Colonic mucosa (tissue), 4 donors: ENCODE measurements at places on chromosomes 6 and 20. TPM values are rescaled to one million over a fixed set of nuclear protein-coding genes. Genes with fewer than 3 reads are reported as not detected.

TIAM2 gene
- 5.1 TPM for total RNA-seq

BTBD3 gene
- total RNA-seq: 33.8 TPM

DSP gene
- 201 TPM for total RNA-seq

- DNase-seq: no peak
Observed at GRCh38 chr6:161048641-161049040, 57.1 kb downstream of the MAP3K4 start.

GRCh38 chr20:58245181-58245891, 16.9 kb upstream of the ANKRD60 start:
- no peak for DNase-seq

DNA sequence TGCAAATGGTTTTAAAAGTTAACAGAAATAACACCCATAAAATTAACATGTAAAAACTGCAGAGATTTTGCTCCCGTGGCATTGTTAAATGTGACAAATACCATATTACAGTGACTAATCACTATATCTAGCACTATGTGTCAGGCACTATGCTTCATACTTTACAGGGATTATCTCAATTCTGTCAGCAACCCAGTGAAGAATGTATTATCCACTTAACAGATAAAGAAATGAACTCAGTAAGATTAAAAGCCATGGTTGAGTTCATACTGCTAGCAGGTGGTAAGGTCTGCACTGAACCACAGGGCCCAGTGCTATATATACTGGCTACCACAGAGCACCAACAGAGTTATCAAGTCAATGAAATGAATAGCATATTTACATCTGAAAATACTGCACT, 65.4 kb downstream of the RWDD2A start:
- no peak for DNase-seq

DNA sequence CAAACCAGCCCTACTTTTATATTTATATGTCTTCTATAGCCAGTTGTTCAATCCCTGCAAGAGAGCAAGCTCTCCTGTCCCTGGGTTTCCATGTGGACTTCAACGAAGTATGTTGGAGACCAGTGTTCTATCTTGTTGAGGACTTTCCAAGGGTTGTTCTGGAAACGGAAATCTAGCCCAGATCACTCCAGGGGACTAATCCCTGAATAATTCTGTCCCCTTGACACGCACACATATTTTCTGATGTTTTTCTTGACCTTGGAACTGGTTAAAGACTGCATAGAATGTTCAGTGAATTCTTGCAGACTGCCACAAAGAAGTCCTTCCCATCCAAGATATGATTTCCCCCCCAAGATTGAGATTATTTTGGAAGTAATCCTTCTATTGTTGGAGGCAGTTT, 9.5 kb upstream of the MYLK2 start:
- DNase-seq: no peak

- no peak for DNase-seq
Observed at GRCh38 chr6:100458841-100459591, 5.7 kb downstream of the SIM1 start.

DNA sequence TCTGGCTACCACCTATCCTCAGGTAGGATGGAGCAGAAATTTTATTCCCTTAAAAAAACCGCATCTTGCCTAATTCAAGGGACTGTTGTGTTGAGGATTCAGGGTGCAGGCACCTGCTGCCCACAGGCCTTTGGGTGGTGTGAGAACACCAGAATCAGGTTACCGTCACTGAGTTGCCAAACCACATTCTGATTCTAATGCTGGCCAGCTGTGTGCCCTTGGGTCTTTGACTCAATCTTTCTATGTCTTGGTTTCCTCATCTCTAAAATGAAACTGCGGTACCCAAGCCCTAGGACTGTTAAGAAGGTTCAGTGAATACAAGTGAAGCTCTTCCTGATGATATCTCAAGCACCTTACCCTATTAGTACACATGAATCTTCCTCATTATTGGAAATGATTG, 827.3 kb downstream of the DHX35 start:
- DNase-seq: no peak

GRCh38 chr6:134317471-134318131, at the start of gene SGK1:
SGK1 (minus strand) TSS chr6:134318112; CDS start chr6:134317460, 652 bp downstream.
- no peak for DNase-seq

DNA sequence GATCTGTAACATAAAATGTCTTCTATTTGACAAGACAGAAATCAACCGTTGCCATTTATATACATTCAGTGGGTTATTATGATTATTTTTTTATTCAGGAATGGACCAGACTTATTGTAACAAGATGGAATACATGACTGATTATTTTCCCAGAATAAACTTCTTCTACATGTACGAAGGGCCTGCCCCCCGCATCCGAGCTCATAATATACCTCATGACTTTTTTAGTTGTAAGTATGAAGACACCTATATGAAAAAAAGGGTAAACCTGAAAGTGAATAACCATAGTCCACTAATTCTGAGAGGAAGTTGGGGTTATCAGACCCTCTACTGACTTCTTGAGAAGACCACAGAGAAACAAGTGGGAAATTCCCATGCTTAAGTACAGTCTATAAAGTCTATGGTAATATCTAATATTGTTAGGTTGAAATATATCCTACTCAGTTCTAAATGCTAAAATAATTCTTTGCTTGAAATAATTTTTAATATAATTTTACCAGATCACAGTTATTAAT, 15.9 kb downstream of the OR2A4 start:
- DNase-seq: no peak
